ENCODE measurements at places on chromosomes 13 and 19.

GRCh38 chr19:51810223-51810622 is 15.3 kb downstream of the FPR3 start:
- DNase-seq: no peak

DNA sequence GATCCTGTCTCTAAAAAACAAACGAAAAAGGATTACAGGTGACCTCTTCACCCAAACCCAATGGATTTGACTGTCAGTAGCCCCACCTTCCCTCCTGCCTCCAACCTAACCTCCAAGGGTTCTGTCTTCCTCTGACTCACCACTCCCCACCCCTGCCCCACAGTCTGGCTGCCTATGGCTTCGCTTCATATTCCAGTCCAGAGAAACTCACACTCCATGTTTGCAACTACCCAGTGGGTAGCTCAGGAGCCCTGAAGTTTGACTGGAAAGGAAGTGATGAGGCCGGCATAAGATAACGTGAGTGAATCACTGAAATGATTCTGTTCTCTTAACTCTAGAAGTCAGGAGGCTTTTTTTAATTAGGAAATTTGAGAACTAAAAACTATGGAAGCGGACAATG is 303.9 kb downstream of the FOXO1 start:
- DNase-seq: no peak

DNA sequence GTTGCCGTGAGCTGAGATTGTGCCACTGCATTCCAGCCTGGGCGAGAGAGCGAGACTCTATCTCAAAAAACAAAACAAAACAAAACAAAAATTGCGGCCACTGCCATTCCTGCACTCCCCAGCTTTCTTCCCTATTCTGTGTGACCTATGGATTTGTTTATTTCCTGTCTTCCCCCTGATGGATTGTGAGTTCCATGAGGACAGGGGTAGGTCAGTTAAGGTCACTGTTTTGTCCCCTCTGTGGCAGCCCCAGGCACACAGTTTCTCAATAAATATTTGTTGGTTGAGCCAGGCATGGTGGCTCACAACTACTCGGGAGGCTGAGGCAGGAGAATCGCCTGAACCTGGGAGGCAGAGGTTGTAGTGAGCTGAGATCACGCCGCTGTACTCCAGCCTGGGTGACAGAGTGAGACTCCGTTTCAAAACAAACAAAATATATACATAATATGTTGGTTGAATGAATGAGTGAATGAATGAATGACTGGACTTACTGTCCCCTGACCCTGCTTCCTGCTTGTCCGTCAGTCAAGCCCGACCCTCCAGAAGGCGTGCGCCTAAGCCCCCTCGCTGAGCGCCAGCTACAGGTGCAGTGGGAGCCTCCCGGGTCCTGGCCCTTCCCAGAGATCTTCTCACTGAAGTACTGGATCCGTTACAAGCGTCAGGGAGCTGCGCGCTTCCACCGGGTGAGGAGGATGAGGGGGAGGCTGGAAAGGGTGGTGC is 5.0 kb downstream of the EBI3 start:
- DNase-seq: no peak

DNA sequence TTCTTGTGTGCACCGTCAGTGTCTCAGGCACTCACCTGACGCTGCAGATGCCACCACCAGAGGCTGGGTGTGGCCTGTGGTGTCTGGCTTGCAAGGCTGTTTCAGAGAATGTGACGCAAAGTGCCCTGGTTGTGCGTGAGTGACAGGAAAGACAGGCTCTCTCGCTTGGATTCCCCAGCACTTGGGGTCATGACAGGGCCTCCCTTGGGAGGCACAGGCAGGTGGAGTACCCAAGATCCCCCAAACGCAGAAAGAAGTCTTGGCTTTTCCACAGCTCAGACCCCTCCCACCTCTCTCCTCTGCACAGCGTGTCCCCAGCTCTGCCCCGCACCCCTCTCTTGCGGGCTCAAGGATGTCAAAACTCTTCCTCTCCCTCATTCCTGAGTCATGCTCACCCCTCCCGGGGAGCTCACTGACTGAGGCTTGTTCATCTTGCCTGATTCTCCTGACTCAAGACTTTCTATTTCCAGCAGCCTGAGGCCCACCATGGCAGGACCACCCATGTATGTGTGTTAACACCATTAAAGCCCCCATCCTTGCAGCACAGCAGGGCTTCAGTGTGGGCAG is 21.0 kb downstream of the DHX34 start:
- DNase-seq: no peak

DNA sequence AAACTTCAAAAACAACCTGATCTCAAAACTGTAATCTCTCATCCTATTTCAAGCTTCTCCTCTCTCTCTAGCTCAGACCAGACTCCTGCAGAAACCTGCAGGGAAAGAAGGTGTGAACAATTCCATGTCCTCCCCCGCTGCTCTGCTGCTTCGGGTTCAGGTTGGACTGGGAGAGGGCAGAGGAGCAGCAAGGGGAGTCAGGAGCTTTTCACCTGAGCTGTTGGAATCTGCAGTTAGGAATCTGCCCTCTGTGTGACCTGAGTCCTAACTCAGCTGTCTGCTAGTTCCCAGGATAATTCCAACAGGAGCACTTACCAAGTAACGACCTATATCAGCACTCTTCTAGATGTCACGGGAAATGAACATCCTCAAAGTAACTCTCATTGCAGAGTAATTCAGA is 118.3 kb downstream of the DNAJC15 start:
- DNase-seq: no peak

DNA sequence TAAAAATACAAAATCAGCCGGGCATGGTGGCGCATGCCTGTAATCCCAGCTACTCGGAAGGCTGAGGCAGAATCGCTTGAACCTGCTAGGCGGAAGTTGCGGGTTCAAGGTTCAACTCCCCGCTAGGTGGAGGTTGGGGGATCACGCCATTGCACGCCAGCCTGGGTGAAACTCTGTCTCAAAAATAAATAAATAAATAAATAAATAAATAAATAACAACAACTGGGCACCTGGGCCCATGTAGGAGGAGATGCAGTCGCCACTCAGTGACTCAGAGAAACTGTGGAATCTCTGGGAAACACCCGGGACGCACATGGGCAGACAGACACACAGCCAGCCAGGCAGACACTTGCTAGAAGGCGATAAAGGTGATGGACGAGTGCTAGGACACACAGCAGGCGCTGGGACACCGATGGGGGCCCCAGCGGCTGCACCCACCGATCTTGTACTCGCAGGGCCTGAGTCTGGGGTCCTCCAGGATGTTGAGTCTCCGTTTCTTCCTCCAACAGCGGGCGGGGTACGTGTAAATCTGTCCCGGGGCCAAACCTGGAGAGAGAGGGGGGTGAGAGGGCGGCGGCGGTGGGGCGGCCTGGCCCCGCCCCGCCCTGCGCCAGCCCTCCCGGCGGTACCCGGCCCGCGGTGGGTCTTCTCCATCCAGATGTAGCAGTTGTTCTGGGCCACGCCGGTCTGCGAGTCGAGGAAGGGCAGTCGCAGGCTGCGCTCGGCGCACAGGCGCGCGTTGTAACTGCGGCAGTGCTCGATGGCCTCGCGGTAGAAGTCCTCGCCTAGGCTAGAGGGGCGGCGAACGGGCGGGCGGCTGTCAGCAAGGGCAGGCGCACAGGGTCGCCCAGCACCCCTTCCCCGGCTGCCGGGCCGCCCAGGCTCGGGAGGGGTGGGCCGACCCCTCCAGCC is 1.8 kb downstream of the DPF1 start:
- no peak for DNase-seq

DNA sequence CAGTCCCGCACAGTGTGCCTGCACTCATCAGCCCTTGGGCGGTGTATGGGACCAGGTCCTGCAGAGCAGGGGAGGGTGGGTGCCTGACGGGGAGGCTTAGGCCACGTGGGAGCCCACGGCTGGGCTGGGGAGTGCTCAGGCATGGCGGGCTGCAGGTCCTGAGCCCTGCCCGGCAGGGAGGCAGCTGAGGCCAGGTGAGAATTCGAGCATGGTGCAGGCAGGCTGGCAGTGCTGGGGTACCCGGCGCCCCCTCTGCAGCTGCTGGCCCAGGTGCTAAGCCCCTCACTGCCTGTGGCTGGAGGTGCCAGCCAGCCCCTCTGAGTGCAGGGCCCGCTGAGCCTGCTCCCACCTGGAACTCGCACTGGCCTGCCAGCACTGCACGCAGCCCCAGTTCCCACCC is 630.9 kb upstream of the PCDH20 start:
- no peak for DNase-seq

DNA sequence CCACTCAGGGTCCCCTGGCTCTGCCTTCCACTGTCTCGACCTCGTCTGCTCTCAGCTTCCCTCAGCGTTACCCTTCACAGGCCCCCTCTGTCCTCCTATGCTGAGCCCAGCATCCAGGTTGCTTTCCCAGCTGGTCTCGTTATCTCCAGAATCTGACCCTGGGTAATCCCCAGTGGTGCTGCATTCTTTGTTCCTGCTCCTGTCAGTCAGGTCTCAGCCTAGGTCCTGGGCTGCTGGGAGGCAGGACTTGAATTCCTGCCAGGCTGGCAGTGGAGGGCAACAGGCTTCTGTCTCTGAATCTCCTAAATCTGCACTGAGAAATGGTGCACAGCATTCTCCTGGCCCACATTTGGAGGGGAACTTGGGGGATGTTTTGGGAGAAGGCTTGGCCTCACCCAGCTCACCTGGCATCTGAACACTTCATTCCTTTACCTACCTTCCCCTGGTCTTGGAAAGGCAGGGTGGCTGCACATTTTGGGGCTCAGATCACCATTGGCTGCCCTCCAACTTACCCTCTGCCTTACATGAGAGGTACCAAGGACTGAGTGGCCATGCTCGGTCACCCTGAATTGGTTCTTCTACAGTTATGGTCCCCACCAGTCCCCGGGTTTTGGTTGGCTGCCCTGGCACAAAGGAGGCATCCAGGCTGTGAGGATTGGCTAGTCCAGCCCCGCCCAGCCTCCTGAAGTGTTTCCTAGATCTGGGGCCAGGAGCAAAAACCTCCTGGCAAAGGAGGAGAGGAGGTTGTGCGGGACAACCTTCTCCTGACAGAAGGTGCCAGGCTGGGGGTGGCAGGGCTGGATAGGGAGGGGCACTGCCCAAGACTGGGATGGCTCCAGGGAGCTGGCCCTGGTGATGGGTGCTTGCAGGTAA is at the start of gene CYP4F8:
CYP4F8 (plus strand) TSS at position 712 of the 873 bp plus-strand sequence. CDS start 399 bp downstream, outside the sequence.
- DNase-seq: no peak

- DNase-seq: peak; percentile 69
These were observed 9.8 kb upstream of the DPF1 start for GRCh38 chr19:38233740-38234251.

DNA sequence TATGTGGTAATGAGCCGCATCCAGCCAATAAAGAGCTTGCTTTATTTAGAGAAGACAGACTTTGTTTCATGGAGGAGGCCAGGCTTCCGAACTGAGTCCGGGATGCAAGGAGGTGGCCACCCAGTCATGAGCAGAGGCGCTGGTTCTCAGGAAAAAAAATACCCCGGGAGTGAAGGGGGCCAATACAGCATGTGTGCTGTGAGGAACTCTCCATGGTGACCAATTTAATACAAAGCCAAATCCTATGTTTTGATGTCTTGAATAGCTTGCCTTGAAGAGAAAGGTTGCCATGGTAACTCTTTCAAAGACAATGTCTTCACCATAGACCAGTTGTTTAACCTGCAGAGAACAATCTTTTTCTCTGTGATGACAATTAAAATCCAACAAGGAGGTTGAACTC is 43.4 kb upstream of the PDCD5 start:
- DNase-seq: no peak

- DNase-seq: no peak
These were observed 13.5 kb upstream of the ESD start for GRCh38 chr13:46810440-46810839.

DNA sequence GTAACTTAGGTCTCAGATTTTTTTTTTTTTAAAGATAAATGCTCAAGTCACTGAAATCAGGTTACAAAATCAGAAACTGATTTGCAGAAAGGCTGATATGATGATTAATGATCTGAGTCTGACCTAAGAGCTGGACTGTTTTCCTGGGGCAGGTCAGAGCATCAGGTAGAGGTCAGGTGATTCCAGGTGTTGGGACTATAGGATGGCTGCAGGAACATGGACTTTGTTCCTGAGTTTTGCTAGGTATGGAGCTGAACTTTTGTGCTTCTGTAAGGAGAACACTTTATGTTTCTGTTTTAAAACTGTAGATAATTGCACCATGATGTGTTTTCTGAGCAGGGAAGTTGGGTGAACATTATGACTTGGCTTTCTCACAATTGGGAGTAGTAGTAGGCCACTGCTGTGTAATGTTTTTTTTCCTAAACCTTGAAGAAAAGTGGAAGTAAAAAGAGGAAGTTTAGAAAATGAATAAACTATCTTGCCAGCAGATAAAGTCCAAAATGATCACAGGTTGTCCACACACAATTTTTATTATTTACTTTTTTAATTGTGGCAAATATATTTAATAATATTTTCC is 297.2 kb downstream of the DCT start:
- no peak for DNase-seq

GRCh38 chr19:14059093-14059480 is 2.8 kb downstream of the PALM3 start:
- DNase-seq: no peak

DNA sequence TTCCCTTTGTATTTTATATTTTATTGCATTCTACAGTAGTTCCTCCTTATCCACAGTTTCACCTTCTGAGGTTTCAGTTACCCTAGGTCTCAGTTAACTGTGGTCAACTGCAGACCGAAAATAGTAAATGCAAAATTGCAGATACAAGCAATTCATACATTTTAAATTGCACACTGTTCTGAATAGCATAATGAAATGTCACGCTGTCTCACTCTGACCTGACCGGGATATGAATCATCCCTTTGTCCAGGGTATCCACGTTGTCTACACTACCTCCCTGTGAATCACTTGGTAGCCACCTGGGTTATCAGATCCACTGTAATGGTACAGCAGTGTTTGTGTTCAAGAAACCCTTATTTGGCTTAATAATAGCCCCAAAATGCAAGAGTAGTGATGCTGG is 325.0 kb downstream of the DNAJC15 start:
- DNase-seq: no peak

DNA sequence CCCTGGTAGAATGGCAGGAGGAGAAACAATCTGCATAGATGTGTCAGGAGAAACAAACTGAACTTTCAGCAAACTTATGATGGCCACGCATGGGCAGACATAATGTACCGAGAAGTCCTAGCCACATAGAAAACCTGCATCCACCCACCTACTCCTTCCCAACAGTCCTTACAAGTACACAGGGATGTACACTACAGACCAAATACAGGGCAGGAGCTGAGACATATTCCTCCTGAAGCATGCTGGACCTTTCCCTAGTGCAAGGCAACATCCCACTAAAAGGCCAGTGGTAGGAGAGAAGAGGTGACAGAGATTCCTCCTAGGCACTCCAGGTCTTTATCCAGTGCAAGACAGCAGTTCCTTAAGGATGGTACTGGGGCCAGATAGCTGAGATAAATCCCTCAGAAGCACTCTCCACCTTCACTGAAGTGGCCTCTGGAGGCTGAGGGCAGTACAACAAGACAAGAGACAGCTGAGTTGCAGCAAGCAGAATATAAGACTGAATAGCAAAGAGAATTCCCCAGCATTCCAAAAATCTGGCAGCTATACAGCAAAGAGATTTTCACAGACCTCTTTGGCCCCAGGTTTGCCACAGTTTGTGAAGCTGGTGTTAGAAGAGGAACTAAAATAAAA is 18.3 kb downstream of the VWA8 start:
- DNase-seq: peak; percentile 3

Measured in globus pallidus (tissue), 1 donor.